EH (cell line): ENCODE measurements at places on chromosomes 6 and 20.
A peak's percentile ranks its signal among the peaks of the same experiment; 100 is the strongest.

GRCh38 chr6:157329829-157330228 lies 6.5 kb upstream of the TMEM242 start:
- DNase-seq = peak; percentile 30

GRCh38 chr6:27908017-27908416 lies 4.2 kb downstream of the OR2B2 start:
- no peak for DNase-seq

GRCh38 chr6:66307490-66307889 lies 600.5 kb upstream of the EYS start:
- DNase-seq = no peak

- DNase-seq = no peak
Measured at GRCh38 chr6:47323321-47323720, 13.6 kb upstream of the TNFRSF21 start.

GRCh38 chr20:34037121-34037520 lies 43.4 kb downstream of the RALY start:
- no peak for DNase-seq
